ENCODE measurements at places on chromosomes 7 and 10.
A peak's percentile ranks its signal among the peaks of the same experiment; 100 is the strongest.

- DNase-seq, result no peak
Measured at GRCh38 chr7:70703785-70704184, 428.2 kb upstream of the GALNT17 start.

- no peak for DNase-seq
Measured at GRCh38 chr10:35398908-35399307, 62.6 kb downstream of the CCNY start.

- DNase-seq, result no peak
Measured at GRCh38 chr7:5603241-5604140, 178.0 kb downstream of the RNF216 start.

- DNase-seq, result no peak
Measured at GRCh38 chr10:22681783-22682183, 32.6 kb downstream of the PIP4K2A start.

DNA sequence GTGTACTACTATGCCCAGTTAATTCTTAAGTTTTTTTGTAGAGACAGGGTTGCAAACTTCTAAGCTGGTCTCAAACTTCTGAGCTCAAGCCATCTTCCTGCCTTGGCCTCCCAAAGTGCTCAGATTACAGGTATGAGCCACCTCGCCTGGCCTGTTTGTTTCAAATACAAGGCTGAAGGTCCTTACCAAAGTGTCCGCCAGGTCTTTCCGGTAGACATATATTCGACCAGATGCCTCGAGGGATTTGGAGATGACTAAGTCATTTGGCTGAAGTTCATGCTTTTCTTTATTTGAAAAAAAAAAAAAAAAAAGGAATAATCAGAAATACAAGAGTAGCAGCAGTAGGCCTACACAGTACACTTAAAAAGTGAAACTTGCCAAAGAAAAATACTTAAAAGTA is 204.5 kb upstream of the CDCA7L start:
- DNase-seq, result no peak

DNA sequence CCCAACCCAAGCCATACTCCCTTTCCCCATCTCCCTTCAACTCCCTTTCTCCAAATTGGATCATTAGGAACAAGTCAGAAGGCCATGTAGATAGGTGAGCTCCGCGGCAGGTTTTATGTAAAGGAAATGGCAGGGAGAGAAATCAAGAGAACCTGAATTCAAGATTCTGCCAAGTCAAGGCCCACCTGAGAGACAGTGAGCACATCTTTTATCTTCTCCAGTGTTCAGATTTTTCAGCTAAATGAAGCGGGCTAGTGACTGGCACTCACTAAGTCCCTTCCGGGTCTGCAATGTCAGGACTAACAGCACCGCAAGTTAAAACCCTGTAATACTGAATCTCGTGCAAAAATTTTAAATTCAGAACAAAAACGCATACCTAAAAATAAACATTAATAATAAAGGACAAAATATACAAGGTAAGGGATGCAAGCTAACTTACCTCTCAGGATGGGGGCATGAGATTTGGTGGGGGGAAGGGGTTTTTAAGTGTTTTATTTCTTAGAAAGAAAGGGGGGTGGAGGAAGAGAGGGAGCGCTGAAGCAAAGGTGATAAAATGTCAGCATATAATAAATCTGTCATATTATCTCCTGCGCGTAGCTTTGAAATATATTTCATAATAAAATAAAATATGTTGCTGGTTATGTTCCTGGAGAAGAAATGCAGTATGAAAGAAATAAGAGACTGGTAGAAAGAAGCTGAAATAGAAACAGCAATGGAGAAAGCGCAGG is 17.6 kb downstream of the TCAF1 start:
- no peak for DNase-seq

DNA sequence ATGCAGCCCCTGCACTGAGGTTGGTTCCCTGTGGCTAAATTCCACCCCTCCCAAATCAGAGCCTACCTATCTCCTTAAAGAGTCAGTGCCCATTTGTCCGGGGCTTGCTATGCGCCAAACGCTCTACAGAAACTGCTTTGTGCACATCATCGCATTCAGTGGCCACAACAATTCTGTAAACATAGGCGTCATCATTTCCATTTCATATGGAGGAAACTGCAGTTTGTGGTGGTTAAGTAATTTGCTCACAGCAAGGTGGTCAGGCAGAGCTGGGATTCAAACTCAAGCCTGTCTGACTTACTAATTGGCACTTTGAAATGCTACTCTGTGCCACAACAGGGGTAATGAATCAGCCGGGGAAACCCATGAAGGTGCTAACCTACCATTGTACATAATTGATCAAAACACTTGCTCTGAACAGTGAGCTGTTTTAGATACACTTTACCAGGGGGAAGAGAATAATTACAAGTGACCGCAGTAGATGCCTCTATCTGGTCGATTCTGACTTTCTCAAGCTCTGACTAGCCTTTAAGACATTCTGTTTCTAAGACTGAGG is 775.5 kb downstream of the LRMDA start:
- DNase-seq, result no peak

- DNase-seq, result no peak
Measured at GRCh38 chr10:4034907-4035598, 250.0 kb upstream of the KLF6 start.

DNA sequence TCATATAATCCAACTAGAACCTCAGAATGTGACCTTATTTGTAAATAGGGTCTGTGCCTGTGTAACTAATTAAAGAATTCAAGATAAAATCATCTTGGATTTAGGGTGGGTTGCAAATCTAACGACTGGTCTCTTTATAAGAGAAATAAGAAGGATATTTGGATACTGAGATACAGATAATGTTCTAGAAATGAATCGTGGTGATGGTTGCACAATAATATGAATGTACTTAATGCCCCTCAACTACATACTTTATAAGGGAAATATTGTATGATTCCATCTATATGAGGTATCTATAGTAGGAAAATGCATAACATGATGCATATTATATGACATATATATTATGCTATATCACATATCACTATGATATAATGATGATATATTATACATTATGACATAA is 265.7 kb downstream of the SEMA3D start:
- DNase-seq, result no peak

DNA sequence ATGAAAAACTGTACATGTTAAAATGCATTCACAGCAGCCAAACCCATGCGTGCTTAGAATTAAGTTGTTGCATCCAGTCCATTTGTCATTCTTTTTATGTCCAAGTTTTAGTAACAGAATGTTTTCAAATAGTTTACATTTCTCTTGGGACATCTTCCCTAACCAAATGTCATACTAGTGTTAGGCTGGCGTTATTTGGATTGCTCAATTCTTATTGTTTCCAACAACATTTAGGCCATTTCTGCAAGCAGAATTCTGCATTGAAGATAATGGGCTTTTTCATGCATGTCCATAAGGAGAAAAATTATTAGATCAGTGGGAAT is 203.0 kb downstream of the HIBADH start:
- no peak for DNase-seq

- DNase-seq, result no peak
Measured at GRCh38 chr10:122467701-122468100, 6.3 kb downstream of the HTRA1 start.

- no peak for DNase-seq
Measured at GRCh38 chr10:132446661-132447445, 49.9 kb downstream of the PWWP2B start.

- no peak for DNase-seq
Measured at GRCh38 chr7:76050545-76050944, 2.6 kb downstream of the MDH2 start.

DNA sequence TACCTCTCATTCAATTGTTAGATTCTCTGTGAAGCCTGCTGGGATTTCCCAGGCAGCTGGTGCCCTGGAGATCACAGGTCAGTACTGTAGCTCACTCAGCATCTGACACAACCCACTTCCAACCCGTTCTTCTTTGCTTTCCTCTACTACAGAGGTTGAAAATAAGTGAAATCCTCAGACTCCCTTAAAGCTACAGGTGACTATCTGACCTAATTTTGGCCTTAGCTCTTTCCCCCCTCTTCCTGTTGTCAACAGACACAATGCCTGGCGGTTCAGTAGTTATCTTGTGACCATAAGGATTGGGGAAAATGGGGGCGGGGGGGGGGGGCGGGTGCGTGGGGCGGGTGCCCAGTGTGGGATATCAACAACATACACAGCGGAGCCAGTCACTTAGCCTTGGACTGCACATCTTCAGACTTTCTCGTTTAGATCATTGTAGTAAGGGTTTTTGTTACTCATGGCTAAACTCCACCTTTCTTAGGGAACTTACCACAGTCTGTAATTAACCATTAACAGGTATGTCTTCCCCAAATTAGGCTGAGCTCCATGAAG is 37.8 kb downstream of the MTPN start:
- DNase-seq, result no peak

- DNase-seq, result no peak
Measured at GRCh38 chr10:78337016-78337415, 303.4 kb downstream of the RPS24 start.

DNA sequence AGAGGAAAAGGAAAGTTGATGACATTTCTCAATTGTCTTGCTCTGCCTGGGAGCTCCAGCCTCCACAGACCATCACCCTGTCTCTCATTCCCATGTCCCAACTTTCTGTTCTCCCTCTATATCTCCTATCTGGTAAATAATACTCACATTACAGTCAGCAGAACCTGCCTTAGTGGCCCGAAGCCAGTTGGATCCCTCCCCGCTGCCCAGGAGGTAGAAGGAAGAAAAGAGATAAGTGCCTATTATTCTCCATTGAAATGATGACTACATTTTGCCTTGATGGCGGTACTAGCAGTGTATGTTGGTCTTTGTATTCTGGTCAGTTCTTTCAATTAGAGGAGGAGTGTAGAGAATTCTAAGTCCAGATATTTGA is 91.9 kb downstream of the CSTF2T start:
- no peak for DNase-seq

DNA sequence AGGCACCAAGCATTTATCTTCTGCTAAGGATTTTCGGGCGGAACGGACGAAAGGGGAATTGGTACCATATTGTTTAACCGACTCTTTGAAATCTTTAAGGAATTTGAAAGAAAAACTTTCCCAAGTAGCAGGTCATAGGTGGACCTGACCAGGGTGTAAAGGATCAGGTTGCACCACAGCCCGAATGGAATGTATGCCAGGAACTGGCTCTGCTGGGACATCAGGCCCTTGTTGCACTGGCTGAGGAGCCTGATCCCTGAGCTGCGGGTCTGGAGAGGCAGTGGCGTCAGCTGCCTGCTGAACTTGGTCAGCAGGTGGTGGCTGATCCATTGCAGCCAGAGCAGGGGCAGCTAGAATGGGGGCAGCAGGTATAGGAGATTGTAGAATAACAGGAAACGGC is 41.4 kb upstream of the AKR1C2 start:
- DNase-seq, result no peak

- no peak for DNase-seq
Measured at GRCh38 chr10:132834891-132835847, 49.2 kb upstream of the NKX6-2 start.

- peak; percentile 37 for DNase-seq
Measured at GRCh38 chr7:70042533-70042932, 444.3 kb downstream of the AUTS2 start.

GRCh38 chr10:123778719-123779517 is 112.7 kb downstream of the CPXM2 start:
- DNase-seq, result no peak

GRCh38 chr10:35204650-35205319 is 78.1 kb downstream of the CREM start:
- no peak for DNase-seq
